ENCODE measurements at places on chromosomes 16 and 17.

DNA sequence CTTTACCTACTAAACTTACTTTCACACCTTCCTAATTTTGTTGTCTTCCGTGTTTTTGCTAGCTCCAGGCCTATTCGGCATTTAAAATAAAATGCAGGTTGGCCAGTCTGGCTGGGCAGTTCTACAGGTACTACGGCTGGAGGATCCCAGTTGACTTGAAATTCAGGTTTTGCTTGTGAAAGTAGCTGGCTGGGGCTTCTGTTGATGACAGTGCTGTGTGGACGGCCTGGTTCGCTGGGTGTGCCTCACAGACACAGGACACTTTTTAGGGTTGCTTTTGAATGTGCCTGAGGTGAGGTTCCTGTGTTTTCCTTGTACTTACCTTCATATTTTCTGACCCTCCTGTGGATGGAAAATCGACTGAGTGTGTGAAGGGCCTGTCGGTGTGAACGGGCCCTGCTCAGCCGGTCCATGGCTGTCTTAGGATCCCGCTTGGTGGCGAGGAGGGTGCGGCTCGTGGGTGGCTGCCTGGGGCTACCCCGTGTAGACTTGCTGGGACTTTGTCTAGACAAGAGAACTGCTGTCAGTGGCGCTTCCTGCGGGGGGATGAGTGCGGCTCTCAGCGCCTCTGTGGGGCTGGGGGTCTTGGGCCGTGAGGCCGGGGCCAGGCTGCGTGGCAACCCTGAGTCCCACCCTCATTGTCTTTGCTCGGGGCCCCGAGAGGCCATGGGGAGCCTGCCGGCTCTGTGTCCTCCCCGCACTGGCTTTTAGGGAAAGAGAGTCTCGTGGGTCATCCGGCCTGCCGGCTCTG is 18.7 kb upstream of the ZNF750 start:
- no peak for DNase-seq

DNA sequence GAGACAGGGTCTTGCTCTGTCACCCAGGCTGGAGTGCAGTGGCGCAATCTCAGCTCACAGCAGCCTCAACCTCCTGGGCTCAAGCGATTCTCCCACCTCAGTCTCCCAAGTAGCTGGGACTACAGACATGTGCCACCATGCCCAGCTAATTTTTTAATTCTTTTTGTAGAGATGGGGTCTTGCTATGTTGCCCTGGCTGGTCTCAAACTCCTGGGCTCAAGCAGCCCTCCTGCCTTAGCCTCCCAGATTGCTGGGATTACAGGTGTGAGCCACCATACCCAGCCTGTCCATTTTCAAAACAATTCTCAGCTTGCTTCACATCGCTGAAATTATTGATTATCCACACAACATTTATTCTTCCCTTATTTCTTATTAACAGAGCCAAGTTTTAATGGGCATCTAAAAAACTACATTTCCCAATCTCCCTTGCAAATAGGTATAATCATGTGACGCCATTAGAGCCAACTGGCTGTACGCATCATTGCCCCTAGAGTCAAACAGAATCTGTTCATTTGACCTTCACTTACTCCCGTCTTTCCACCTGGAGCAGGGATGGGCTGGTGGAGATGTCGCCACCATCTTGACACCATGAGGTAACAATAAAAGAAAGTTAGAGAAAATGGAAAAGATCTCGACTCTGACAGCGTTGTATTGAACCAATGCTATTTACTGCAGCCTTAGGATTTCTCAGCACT is 148.0 kb upstream of the FOXF1 start:
- no peak for DNase-seq

GRCh38 chr17:32285746-32286517 is 20.3 kb downstream of the RHBDL3 start:
- no peak for DNase-seq

DNA sequence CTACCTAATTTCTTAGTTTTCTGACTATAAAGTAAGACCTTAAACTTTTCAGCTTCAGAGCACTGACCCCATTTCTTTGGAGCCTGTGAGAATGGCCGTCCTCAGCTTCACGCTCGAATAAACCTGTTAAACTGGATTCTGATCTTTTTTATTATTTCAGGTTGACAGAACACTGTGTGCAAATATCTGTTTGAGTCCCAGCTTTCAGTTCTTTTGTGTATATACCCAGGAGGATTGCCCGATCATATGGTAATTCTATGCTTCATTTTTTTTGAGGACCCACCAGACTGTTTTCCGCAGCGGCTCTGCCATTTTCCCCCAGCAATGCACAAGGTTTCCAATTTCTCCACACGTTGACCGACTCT is 19.8 kb upstream of the KCNH6 start:
- DNase-seq: no peak

DNA sequence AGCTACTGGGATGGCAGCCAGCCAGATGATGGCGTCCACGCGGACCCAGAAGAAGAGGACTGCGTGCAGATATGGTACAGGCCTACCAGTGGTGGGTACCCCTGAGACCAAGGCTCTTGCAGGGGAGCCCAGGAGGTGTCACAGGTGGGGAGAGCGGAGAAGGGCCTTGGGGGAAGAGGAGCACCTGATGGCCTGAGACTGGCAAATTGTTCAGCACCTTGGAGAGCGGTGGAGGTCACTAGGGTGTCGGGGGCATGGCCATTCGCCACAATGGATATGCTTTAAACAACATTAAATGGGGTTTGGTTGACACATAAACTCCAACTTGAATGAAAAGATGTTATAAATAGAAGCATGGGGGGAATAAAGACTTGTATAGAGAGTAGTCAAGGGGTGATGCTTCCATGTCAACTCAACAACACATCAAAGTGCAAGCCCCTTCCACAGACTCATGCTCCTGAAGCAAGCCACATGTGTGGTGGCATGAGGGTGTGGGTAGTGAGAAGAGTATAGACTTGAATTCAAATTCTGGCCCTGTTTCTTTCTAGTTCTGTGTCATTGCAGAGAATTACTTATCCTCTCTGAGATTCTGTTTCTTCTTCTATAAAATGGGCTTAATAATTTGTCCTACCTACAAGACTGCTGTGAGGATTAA is 22.2 kb downstream of the CLEC19A start:
- no peak for DNase-seq

GRCh38 chr17:4827399-4827798 is 5.7 kb upstream of the MINK1 start:
- DNase-seq: no peak

DNA sequence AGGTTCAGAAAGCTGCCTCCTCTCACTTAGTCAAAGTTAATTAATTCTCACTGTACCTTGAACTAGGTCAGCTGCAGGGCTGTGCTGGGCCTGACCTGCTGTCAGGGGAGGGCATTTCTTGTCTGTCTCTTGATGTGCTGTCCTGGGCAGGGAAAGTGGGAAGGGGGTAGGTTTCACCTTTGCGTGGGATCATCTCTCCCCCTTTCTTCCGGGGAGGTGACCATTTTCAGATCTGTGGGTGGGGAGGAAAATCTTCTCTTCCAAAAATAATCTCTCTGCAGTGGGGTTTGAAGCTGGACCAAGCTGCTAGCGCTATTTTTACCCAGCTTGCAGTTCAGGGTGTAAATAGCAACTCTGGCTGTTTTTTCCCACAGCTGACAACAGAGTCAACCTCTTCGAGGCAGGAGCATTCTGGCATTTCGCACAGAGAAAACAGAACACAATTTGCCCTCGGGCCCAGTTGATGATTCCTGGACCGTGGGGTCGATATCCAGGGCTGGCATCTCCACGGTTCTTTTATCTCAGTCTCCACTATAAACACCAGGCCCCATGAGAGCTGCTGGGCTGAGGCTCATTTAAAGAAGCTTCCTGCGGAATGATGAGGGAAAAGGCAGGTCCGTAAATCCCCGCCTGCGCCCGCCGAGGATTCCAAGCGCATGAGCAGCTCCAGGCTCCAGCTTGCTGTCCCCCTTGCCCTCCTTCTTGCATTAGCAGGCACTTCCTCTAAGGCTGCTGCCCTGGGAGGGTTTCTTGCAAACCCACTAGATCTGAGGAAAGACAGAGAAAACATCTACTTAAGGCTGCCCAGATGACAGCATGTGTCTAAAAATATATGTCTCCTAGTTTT is 93.9 kb downstream of the YPEL2 start:
- DNase-seq: no peak

- no peak for DNase-seq
Measured at GRCh38 chr17:80353718-80354275, 61.2 kb upstream of the ENDOV start.

- DNase-seq: no peak
Measured at GRCh38 chr17:2433696-2434095, 32.8 kb upstream of the MNT start.

DNA sequence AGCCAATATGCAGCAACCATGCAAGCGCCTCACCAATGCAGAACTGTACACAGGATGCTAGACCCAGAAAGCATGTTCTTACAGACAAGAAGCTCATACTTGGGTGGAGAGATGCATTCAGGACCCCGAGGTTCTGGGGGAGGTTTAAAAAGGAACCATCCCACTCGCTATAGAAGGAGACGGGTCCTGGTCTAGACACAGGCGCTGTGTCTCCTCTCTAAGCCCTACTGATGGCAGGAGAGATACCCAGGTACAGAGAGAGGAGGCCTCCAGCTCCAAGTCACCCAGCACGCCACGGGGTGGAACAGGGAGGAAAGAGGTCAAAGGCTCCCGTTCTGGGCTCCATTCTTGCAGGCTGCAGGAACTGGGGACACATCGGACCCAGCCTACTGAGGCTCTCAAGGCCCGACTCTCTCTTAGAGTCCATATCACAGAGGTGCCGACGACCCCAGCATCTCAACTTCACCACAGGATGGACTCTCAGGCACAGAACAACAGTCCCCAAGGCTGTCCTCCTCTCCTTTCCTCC is 28.0 kb downstream of the SRCIN1 start:
- no peak for DNase-seq

DNA sequence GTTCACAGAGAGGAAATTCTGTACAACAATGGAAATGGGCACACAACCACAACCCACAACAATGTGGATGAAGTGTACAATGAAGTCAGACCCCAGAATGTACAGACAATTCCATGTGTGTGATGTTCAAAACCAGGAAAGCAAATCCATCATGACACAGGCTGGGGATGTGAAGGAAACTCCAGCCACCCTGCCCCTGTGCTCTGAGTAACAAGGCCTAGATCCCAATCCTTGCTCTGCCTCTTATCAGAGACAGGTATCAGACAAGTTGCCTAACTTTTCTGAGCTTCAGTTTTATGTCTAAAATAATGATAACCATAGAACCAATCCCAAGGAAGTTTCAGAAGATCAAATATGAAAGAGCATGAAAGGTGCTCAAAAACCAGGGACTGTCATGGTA is 1.8 kb upstream of the C16orf95 start:
- no peak for DNase-seq

DNA sequence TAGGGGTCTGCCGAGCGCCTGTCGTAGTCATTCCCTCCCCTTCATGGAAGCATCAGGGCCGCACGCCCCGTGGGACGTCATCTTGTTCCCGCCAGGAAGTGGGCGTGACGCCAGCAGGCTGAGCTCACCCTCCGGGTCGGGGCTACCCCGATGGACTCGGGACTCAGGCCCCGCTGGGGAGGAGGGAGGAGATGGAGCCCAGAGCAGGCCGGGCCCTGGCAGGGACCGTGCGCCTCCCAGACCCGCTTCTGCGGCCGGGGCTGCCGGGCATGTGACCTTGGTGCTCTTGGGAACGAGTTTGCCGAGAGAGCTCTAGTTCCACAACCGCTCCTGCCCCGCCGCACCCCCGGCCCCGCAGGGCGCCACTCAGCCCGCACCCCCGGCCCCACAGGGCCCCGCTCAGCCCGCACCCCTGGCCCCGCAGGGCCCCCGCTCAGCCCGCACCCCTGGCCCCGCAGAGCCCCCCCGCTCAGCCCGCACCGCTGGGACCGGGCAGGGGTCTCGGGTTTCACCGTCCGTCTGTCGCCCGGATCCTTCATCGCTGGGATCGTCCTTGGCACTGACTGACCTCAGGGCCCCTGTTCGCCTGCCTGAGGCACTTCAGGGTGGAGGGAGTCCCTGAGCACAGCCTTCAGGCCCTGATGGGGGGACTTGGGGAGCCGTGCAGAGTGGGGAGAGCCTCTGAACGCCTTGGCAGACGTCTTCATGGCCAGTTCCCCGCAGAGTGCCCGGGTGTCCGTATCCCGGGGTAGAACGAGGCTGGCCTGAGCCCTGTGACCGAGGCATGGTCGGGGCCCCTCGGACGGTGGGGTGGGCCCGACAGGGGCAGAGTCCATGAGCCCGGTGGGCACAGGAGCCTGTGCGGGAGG is 5.8 kb downstream of the CACNA1H start:
- DNase-seq: no peak

DNA sequence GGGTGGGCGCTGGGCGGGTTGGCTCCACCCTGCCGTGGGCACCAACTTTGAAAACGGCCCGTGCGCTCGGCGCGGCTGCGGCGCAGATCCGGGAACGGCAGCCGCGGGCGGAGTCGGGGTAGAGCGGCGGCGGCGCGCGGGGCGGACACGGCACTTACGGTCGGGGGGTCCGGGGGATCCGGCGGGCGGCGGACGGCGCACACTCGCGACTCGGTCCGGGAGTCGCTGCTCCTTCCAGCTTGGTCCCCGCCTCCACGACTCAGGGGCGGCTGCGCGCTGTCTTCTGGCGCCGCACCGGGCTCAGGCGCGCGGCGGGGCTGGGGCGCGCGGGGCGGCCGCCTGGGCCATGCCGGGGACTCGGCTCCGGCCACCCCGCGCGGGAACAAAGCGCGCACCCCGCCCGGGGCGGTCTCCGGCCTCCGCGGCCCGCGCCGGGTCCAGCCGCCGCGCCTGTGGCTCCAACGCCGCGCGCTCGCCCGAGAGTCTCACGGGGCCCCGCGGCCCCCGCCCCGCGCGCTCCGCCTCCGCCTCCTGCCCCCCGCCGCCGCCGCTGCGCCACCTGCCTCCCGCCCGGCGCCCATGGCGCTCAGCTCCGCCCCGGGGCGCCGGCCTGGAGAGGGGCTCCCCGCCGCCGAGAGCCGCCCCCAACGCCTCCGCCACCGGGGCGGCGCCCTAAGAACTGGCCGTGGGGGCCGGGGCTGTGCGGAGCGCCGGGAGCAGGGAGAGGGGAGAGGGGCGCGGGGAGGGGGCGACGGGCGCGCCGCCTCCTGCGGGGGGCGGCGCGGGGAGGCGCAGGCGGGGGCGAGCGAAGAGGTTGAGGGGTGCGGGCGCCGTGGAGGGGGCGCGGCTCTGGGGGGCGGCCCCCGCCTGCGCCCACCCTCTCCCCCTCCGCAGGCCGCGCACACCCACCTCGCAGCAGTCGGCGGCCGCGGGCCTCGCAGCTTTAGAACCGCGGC is 35.9 kb downstream of the CBFA2T3 start:
- DNase-seq: no peak

DNA sequence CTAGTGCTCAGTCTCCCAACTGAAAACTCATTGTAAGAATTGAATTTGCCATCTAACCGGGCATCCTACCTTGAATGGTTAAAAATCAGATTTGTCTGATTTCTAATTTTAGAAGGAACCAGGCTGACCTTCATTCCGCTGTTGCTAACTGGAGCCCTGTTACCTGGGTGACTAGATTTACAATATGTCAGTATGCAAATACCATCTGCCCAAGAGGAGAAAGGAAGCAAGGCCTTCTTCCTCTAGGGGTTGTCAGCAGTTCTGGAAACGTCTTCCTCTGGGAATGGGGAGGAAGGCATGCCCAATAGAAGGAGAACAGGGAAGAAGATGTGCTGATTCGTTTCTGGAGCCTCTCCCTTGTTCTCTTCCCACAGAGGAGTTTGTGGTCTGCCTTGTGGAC is 137.9 kb downstream of the PITPNC1 start:
- no peak for DNase-seq

Measured in left renal pelvis (tissue), 4 donors.